Activated T-cell treated with anti-CD3 and anti-CD28 coated beads, Interleukin-2, amount 50 U/mL, for 48 hours (primary cell): ENCODE measurements at places on chromosomes 13 and 19.

GRCh38 chr13:78762825-78763224 lies 103.9 kb upstream of the OBI1 start:
- no peak for DNase-seq

DNA sequence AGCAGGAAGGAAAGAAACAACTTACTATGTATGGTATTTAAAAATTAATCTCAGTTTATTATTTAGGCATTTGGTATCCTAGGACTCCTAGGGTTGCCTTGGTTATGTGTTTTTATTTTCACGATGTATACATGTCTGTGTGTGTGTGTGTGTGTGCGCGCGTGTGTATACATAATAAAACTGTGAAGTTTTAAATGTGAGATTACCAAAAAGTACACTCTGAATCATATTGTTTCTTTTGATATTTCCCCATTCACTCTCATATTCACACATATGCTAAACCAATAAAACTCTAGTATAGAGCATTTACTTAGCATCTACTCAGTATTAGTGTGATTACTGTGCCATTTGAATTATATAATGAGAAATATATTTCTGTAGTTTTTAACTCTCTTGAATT lies 30.8 kb upstream of the NDFIP2 start:
- no peak for DNase-seq

- no peak for DNase-seq
Measured at GRCh38 chr13:48120241-48120640, 25.3 kb upstream of the MED4 start.

DNA sequence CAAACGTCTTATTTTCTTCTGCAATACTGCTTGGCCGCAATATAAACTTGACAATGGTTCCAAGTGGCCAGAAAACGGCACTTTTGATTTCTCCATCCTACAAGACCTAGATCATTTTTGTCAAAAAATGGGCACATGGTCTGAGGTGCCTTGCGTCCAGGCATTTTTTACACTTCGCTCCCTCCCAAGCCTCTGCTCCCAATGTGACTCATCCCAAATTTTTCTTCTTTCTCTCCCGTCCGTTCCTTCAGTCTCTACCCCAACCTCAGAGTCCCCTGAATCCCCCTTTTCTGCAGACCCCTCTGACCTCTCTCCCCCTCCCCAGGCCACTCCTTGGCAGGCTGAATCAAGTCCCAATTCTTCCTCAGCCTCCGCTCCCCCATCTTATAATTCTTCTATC lies 14.3 kb upstream of the OR10H1 start:
- DNase-seq = no peak

GRCh38 chr19:45231891-45232290 lies 13.3 kb downstream of the EXOC3L2 start:
- no peak for DNase-seq

DNA sequence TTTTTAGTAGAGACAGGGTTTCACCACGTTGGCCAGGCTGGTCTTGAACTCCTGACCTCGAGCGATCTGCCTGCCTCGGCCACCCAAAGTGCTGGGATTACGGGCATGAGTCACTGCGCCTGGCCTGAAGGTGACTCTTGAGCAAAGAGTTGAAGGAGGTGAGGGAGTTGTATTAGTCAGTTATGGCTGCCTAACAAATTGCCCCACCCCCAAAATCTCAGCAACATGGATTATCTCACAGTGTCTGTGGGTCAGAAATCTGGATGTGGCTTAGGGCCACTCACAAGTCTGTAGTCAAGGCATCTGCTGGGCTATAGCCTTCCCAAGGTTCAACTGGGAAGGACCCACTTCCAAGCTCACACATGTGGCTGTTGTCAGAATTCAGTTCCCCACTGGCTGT lies 52.8 kb upstream of the ADGRE5 start:
- DNase-seq = no peak
